PC-3 (cell line): ENCODE measurements at places on chromosomes 16 and 17. TPM values are rescaled to one million over a fixed set of nuclear protein-coding genes. Genes with fewer than 3 reads are reported as not detected.

- no peak for DNase-seq
Observed at GRCh38 chr17:8922928-8923327, 42.6 kb downstream of the PIK3R5 start.

DNA sequence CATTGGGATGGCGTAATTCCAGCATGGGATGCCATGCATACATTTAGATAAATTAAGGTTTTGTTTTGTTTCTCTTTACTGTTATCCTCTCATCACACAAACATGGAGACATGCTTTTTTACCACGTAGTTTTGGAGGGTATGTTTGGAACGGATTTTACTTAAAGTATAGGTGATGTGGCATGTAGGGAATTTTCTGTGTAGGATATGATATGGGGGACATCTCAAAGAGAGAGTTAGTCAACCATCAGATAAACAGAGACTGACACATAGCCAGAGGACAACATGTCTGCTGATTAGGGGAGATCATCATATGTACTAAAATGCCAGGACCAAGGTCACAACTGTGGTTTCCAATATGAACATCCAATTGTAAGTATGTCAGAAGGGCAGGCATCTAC lies 503.9 kb downstream of the HAPSTR1 start:
- no peak for DNase-seq

The CA4 gene
- total RNA-seq: not detected in 2 replicates

The WNT9B gene
- not detected in 2 replicates for total RNA-seq

The ADAP2 gene
- total RNA-seq: 0.86 and 2.5 TPM in 2 replicates

The RNF227 gene
- total RNA-seq: 0.11 and 0.52 TPM in 2 replicates

- DNase-seq: no peak
Observed at GRCh38 chr17:60579090-60579489, 20.9 kb upstream of the PPM1D start.

DNA sequence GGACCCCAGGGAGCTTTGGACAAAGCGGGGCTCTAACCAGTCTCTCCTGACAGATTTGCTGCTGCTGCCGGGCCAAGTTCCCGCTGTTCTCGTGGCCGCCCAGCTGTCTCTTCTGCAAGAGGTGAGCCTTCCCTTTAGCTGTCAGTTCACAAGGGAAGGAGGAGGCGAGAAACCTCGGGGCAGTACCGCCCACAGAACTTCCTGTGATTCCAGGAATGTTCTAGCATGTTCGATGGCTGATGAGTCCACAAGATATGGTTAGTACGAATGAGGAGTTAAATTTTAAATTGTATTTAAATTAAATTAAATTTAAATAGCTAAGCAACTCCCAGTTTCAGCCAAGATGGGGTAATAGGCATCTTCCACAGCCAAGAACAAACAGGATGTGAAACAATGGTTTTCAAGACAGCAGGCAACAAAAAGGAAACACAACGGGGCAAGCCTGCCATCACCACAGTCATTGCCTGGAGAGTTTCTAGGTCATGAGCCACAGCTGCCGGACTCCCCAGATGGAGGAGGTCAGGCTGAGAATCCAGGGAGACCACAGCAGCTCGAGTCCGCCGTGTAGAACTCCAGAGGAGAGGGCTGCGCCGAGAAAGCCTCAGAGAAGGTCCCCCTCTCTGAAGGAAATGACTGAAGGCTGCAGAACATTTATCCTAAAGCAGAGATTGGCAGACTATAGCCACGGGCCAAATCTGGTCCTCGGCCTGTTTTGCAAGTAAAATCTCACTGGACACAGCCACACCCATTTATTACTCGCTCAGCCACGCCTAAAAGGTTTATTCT lies 9.5 kb upstream of the TCF25 start:
- DNase-seq: peak; percentile 59

DNA sequence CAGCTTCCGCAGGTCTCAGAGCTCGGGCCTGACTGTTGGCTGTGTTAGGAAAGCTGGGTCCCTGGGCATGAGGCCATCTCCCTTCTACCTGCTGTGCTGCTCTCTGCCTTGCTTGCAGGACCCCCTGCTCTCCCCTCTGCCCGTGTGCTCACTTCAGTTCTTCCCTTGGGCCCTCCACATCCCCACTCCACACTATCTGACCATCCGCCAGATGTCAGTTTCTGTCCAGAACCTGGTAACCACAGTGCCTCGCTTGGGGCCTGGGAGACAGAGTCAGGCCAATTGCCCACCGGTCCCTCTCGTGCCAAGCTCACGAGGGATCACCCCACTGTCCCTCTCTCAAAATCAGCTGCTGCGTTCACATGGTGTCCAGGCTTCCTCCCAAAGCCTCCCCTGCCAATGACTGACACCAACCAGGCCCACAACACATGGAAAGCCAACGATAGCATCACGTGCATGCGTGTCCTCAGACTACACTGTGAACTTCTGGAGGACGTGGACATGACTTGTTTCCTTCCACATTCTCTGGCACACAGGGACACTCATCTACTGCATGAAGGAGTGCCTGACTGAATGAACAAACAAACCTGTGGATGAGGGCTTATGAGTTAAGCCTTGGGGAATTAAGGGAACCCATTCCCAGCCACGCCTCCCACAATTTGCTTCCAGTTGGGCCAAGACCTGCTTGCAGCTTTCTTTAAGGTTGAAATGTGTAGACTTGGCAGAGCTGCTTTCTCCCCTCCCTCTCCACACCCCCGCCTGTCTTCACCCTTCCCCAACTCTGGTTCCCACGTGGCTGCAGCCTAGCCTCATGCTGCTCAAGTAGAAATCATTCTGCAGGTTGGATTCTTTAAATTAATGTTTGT lies 72.5 kb upstream of the ZNF423 start:
- no peak for DNase-seq

The PDILT gene
- total RNA-seq: not detected in 2 replicates

DNA sequence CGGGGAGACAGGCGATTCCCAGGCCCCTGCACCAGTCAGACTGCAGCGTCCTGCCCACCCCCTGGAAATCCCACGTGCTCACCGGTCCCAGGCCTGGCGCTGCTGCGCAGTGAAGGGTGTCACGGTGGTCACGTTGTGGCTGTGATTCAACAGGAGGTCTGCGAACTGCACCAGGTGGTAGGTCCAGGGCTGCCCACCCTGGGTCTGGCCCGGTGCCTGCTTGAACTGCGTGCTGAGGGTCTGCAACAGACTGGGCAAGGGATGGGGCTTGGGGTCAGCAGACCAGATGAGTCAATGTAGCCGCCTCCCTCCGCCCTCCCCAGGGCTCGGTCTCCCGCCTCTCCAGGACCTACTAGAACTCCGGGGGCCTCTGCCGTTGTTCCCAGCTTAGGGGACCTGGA lies 7.1 kb downstream of the MYBBP1A start:
- no peak for DNase-seq

The OSBPL7 gene
- total RNA-seq: 18.4 and 22.1 TPM in 2 replicates

DNA sequence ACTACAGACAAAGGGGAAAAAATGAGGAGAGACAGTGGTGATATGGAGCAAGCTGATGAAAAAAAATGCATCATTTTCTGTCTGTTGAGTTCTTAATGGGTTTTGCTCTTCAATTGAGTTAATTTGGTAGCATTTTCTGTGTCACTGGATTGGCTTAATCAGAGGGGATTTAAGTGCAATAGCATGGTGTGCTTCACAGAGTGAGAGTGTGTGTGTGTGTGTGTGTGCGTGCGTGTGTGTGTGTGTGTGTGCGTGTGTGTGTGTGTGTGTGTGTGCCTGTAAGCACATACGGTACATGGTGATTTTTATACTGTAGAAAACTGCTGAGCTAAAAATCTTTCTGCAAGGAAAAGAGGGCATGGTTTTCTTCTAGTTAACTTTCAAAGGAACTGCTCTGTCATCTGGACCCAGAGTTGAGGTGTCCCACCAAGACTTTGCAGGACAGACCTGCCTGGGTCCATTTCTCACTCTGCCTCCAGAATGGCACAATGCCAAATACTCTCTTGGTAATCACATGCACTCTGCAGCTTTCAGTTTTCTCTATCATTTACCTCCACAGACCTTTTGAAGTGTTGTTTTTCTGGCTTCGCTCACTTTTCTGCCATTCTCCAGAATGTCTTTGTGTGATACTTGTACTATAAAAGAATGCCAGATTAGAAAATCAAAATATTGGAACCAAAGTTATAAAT lies 952.6 kb upstream of the SOX9 start:
- DNase-seq: no peak

- DNase-seq: no peak
Observed at GRCh38 chr16:8262299-8262698, 328.0 kb downstream of the TMEM114 start.

The CMTM1 gene
- 0.92 and 1.4 TPM in 2 replicates for total RNA-seq

DNA sequence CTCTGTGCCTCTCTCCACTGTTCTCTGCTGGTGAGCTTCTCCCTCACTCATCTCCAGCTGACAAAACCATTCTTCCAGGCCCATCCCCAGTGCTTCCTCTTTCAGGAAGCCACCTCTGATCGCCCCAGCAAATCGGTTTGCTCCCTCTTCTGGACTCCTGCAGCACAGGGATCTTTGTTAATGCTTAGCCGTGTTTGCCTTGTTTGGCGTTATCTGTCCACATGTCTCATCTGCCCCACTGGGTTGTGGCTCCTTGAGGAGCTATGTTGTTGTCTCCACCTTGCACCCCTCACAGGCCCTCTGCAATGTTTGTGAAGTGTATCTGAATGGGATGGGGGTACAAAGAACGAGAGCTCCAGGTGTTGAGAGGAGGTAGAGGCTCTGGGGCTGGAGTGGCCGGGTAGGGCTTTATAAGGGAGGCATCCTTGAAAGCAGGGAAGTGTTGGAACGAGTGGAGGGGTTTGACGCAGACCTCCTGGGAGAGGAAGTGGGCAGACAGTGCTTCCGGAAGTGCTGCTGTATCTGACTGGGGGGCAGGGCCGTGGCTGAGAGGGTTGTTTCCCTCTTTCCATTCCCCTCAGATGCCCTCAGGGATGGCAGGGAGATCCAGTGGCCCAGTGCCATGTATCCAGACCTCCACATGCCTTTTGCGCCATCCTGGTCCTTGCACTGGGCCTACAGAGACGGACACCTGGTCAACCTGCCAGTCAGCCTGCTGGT lies 27.8 kb downstream of the CASKIN2 start:
- DNase-seq: no peak

DNA sequence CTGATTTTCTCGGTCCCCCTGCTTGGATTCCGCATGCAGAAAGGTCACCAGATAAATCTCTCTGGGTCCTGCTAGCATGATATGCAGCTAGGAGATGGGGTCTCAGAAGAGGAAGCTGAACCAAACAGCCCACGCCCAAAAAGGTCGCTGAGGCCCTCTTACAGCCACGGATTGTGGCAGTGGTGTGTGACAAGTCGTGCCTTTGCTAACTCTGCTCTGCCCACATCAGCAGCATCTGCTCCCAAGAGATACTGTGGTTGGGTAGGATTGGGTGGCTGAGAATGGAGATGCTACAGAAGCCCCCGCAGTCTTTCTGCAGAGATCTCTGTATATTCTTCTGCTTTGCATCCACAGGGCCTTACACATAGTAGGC lies 15.2 kb upstream of the SKAP1 start:
- no peak for DNase-seq

DNA sequence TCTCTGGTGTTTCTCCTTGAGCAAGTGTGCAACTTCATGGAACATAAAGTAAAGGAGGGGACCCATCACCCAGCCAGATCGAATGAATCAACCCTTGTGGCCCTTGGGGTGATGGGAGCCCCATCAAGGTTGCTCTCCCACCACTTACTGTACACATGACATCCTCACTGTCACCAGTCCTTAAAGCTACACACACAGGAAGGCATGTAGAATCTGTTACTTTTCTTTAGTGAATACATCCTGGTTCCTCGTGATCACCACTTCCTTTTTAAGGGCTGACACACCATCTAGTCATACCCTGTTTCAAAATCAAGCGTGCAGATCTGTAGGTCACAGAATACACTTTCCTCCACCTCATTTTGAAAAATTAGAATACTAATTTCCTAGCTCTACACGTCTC lies 22.6 kb upstream of the MPHOSPH6 start:
- DNase-seq: peak; percentile 71

DNA sequence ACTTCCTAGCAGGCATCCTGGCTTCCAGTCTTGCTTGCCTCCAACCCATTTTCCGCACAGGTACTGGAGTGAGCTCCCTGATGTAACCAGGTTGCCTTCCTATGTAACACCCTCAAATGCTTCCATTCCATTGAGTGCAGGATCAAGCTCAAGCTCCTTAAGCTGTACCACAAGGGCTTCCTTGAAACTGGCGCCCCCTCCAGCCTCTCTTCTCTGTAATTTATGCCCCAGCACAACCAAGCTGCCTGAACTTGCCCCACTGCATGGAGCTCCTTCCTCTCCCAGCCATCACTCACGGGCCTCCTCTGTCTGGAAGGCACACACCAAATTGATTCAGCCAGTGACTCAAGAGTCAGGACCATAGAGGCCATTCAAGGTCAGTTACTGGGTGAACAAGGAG lies 234.8 kb upstream of the RPL38 start:
- no peak for DNase-seq

DNA sequence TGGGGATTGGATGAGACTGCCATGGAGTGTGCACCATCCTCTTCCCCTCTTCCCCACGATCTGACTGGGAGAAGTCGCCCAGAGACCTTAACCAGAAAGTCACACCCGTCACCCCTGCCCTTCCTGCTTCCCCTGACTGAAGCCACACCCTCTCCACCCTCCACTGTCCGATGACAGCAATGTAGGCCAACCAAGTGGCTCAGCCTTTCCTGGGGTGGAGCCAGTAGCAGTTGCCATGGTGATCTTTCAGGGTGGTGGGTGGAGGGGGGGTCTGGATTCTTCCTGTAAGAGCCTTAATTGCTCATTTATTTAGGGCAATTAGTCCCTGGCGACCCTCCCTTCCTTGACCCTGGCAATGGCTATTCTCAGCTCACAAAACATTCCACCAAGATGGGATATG lies 37.5 kb upstream of the PHB1 start:
- no peak for DNase-seq

The ITGB3 gene
- 0.36 and 0.69 TPM in 2 replicates for total RNA-seq

DNA sequence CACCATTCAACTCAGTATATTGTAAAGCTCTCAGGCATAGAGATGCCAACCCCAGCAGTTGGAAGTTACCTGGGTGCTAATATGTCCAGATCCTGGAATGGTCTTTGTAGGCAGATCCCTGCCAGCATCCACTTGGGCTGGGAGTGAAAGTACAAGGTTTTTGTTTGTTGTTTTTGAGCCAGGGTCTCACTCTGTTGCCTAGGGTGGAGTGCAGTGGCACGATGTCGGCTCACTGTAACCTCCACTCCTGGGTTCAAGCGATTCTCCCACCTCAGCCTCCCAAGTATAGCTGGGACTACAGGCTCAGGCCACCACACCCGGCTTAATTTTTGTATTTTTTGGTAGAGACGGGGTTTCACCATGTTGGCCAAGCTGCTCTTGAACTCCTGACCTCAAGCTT lies 177.6 kb downstream of the IRF8 start:
- no peak for DNase-seq

The SARM1 gene
- total RNA-seq: 6.7 and 8.4 TPM in 2 replicates
